ENCODE measurements at places on chromosomes 13 and 19. TPM values are rescaled to one million over a fixed set of nuclear protein-coding genes. Genes with fewer than 3 reads are reported as not detected.

Gene CGB8
- not detected for total RNA-seq

DNA sequence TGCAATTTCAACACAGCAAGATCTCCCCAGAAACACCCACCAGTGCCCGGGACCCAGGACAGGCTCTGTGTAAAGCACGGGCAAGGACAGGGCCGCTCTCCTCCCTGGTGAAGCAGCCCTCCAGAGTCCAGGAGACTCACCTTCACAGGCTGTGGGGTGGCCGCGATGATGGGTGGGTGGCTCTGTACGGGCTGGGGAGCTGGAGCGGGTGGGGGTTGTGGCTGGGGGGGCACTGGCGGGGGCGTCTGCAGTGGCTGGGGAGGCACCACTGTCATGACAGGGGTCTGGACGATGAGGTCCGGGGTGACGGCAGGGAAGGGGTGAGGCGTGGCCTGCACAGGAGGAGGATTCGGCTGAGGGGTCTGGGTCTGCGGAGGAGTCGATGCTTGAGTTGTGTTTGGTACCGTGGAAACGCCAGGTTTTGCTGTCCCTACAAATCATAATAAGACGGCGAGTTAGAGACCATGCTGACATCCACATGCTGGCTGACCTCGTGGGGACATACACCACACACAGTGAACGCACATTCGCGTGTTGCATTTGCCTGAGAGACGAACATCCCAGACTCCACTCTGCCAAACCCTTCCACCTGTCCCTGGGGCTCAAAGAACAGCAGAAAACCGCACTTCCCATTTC lies 33.1 kb upstream of the EPHX3 start:
- no peak for DNase-seq

DNA sequence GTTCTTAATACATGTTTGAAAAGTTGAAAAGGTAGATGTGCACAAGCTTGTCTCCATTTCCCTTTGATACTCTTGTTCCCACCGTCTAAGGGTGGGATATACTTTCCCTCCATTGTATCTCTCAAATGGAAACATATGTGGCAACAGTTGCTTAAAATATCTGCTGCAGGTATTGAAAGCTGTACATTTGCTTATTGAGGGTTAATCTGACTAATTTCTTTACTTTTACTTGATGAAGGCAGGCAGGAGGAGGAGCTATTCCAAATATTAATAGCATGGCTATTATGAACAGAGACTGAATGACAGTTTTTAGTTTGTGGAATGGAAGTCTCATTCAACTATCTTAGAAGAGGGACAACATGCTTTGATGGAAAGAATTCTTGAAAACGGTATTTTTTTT lies 103.8 kb downstream of the SLC10A2 start:
- no peak for DNase-seq

DNA sequence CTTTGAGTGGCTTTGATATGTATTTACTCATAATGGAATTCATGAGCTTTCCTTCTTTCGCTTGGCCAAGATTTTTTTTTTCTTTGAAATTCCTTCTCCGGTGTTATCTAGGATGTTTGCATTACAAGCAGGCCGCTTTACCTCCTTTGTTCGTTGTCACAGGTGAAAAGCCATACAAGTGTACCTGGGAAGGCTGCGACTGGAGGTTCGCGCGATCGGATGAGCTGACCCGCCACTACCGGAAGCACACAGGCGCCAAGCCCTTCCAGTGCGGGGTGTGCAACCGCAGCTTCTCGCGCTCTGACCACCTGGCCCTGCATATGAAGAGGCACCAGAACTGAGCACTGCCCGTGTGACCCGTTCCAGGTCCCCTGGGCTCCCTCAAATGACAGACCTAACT lies 16.7 kb downstream of the KLF5 start:
- no peak for DNase-seq

Gene ERCC1
- 51.2 TPM for total RNA-seq

Gene ZNF814
- 5.6 TPM for total RNA-seq

Gene MAU2
- 18.1 TPM for total RNA-seq

Gene LGALS14
- not detected for total RNA-seq

Gene SMIM44
- total RNA-seq, result not detected
